Activated naive CD8-positive, alpha-beta T cell treated with anti-CD3 and anti-CD28 coated beads, Interleukin-2, amount 10 ng/mL, durations not matched to agents 7 days and 5 days (primary cell): ENCODE measurements at places on chromosomes 2 and 18.

GRCh38 chr18:44051026-44051425 is 629.7 kb upstream of the SETBP1 start:
- no peak for DNase-seq

DNA sequence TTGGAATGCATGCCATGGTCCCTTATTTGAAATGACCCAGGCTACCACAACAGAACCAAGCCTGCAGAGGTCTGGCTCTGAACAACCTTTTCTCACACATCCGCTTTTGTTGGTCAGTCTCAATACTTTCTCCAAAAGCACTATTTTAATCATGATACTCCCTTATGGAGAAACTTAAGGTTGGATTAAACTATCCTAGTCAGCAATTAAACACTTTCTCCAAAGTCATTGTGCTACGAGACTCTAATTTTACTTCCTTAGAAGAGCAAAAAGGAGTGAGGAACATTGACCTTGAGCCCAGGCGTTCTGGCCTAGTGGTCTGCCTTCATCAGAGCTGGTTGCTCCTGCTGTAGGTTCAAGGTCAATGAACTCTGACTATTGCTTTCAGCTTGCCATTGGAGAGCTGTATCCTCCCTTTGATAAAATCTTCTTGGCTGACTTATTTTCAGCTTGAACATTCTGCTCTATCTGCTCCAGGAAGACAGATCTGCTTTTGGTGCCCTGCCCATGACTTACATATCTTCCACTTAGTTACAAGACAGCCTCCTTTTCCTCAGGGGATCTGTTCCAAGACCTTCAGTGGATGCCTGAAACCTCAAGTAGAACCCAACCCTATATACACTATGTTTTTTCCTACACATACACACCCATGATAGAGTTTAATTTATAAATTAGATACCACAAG is 91.2 kb downstream of the NCKAP5 start:
- DNase-seq, result no peak

GRCh38 chr2:215399067-215399716 is 36.7 kb downstream of the FN1 start:
- DNase-seq, result no peak

- peak; percentile 79 for DNase-seq
Observed at GRCh38 chr18:13464432-13465123, 246.0 kb downstream of the LDLRAD4 start.

GRCh38 chr2:134202371-134202770 is 51.5 kb upstream of the MGAT5 start:
- DNase-seq, result no peak

GRCh38 chr2:218999021-218999880 is 6.0 kb upstream of the CRYBA2 start:
- DNase-seq, result no peak

DNA sequence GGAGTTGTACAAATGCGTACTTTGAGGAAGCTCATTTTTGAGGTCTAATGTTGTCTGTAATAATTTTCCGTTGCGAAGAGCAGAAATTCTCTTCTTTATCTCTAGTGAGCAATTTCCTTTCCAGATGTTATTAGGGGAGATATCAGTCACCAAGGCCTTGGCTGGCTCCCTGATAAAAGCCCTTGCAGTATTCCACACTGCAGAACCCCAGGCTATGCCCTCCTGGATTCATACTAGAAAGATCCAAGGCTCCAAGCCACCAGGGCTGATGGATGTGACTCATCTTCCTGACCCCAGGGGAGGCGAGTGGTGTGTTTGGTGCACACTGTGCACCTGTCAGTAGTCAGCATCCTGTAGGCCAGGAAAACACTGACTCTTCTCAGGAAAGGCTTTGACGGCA is 34.7 kb downstream of the INO80C start:
- no peak for DNase-seq

- DNase-seq, result no peak
Observed at GRCh38 chr2:175175896-175176295, 5.6 kb downstream of the ATP5MC3 start.

GRCh38 chr2:121476684-121477083 is 54.0 kb upstream of the RNU4ATAC start:
- no peak for DNase-seq
